MG63 (cell line): ENCODE measurements at places on chromosomes 7 and 10. TPM values are rescaled to one million over a fixed set of nuclear protein-coding genes. Genes with fewer than 3 reads are reported as not detected.

- no peak for DNase-seq
Measured at GRCh38 chr10:118278649-118279048, 63.5 kb downstream of the FAM204A start.

GRCh38 chr7:111929264-111929663 is 276.9 kb downstream of the DOCK4 start:
- no peak for DNase-seq

The SH2D4B gene
- not detected in 2 replicates for total RNA-seq

The CUZD1 gene
- 0.13 TPM in 1 of 2 replicates, not detected in the other for total RNA-seq

The MET gene
- total RNA-seq = 46.7 and 49.4 TPM in 2 replicates

The SDK1 gene
- 1.1 TPM in 1 of 2 replicates, not detected in the other for total RNA-seq

The TMEM139 gene
- not detected in 2 replicates for total RNA-seq

The SRRM3 gene
- total RNA-seq = 1.2 and 1.4 TPM in 2 replicates
